Foreskin fibroblast (primary cell): ENCODE measurements at places on chromosomes 16 and 17.

DNA sequence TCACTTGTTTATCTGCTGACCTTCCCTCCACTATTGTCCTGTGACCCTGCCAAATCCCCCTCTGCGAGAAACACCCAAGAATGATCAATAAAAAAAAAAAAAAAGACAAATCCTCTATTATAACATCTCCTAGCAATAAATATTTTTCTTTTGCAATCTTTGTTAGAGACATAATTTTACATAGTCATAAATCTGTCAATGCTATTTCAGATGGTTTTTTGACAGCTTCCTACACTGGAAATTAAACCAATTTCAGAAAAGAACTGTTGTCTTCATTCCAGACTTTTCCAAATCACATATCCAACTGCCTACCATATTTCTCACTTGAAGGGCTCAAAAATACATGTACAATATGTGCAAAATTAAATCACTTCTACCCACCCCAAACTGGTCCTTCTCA lies 3.7 kb downstream of the METTL16 start:
- no peak for DNase-seq

- no peak for DNase-seq
These were observed 19.5 kb downstream of the HLF start for GRCh38 chr17:55284001-55284884.

- DNase-seq = no peak
These were observed 10.6 kb downstream of the TMEM238L start for GRCh38 chr17:10793256-10793655.

DNA sequence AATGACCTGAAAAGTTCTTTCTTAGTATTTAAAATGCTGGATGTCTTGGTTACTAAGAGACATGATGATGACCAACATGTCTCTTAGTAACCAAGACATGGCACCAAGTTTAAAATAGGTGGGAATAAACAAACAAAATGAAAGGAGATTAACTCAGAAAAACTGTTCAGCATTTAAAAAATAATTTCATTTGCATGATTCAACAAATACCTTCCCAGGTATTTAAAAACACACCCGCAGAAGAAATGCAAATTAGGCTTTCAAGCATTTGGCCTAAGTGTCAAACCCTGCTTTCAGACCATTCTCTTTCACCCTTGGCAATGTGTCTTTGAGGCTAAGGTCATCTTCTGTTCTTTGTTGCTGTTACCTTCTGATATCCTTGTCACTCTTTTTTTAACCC lies 91.4 kb upstream of the CORO6 start:
- DNase-seq = no peak

- no peak for DNase-seq
These were observed 47.9 kb downstream of the NOL11 start for GRCh38 chr17:67765623-67766022.
